ENCODE measurements at places on chromosomes 4 and X.

GRCh38 chr4:111943796-111944203 is 201.5 kb upstream of the FAM241A start:
- no peak for DNase-seq

GRCh38 chr4:153933915-153934687 is 145.2 kb upstream of the SFRP2 start:
- no peak for DNase-seq

DNA sequence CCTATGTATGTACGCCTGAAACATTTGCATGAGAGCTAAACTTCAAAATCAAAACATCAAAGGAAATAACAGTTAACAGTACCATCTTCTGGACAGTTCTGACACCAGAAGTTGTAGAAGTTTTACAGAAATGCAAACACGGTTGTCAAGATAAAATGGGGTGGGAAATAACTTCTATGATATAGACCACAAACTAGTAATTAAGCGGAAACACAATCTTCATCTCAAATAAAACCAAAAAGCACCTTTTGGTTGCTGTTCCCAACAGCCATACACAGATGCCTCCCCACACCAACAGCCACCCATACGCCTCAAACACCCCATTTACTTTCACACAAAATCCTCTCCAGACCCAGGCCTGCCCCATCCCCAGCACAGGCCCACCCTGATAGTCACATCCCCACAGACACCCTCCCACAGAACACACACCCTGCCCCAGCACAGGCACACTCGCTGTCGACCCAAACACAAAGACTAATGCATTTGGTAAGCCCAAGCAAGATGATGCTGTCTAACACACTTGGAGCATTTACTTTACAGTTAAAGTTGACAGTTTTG is 64.3 kb downstream of the TAPT1 start:
- DNase-seq = no peak

DNA sequence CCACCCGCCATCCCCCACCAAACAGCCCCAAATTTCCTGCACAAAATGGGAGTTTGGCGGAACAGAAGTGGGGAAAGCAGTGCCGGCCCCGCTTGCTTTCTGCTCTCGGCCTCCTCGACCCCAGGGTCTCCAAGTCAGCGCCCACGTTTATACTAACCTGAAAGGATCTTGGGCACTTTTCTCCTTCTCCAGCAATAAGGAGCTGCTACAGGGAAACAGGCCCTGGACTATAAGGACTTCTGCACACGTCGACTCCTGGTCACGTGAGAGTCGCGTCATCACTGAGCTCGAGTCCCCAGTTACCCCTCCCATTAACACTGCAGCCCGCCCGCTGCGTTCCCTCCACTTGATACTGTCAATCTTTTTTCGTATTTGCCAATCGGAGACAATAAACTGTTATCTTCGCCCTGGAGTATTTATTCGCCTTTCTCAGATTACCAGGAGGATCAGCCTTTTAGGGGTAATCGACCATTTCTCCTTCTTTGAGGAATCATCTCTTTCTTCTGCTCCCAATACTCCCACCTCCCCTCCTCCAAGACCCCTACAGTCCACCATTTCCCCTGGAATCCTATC is at the start of gene TCEAL8:
Gene TCEAL8 (minus strand): TSS at position 235 of the 573 bp plus-strand sequence. CDS start 1,176 bp downstream, outside the sequence.
- peak; percentile 31 for DNase-seq

GRCh38 chrX:14851526-14851925 is 21.3 kb downstream of the FANCB start:
- DNase-seq = no peak

DNA sequence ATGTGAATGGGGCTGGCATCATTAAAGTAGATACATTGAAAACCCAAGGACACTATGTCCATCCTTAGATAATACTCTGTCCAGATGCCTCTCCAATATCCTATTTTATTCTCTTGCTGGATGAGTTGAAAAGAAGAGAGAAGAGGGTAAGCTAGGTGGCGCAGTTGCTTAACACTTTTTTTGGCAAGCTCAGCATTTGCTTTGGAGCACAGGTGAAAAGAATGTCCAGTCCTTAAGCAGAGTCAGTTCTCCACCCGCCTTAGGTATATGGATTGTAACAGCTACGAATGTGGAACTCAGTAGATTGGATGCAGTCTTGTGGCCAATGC is 208.4 kb downstream of the NWD2 start:
- peak; percentile 62 for DNase-seq

DNA sequence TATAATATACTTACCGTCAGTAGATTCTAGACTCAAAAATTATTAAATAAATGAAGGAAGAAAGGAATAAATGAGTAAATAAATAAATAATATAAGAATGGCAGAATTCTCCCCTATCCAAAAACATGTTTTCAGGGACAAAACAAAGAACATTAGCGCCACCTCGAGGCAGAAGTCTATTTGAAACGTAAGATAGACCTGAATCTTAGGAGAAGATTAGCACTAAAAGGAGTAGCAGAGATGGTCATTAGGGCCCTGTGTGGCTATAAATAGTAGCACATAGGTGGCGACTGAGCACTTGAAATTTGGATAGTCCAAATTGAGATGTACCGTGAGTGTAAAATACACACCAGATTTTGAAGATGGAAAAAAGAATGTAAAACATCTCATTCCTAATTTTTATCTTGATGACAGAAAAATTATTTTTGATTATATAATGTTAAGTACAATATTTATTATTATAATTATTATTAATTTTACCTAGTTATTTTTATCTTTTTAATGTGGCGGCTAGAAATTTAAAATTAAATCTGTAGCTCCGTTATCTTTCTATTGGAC is 24.3 kb upstream of the SRD5A3 start:
- no peak for DNase-seq

- peak; percentile 55 for DNase-seq
These were observed 339 bp downstream of the CUL4B start for GRCh38 chrX:120560405-120560841.

DNA sequence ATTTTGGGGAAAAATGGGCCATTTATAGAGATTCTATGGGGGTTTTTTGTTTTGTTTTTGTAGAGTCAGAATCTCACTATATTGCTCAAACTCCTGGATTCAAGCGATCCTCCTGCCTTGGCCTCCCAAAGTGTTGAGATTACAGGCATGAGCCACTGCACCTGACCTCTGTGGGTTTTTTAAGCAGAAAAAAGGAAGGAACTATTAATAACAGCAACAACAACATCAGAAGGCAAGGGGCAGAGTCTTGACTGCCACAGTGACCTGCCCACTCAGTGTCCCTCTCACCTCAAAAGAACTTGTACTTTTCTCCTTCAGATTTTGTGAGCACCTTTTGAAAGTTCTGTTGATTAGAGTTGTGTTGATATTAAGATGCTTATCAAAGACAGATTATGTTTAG is 48.1 kb downstream of the FNIP2 start:
- no peak for DNase-seq

GRCh38 chr4:188783175-188783574 is 643.9 kb downstream of the TRIML1 start:
- no peak for DNase-seq

DNA sequence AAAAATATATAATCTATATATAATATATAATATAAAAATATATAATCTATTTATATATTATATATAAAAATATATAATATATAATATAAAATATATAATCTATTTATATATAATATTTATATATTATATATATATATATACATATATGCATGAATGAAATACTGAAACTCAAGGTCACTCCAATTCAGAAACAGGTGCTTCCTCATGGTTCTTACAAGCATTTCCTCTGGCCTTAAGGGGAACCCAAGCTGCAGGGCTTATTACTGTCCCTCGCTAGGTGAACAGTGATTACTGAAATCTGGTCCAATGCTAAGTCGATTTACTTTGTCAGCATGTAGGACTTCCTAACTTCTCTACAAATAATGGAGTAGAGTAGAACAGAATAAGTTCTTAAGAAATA is 174.3 kb downstream of the GPM6A start:
- DNase-seq = no peak

DNA sequence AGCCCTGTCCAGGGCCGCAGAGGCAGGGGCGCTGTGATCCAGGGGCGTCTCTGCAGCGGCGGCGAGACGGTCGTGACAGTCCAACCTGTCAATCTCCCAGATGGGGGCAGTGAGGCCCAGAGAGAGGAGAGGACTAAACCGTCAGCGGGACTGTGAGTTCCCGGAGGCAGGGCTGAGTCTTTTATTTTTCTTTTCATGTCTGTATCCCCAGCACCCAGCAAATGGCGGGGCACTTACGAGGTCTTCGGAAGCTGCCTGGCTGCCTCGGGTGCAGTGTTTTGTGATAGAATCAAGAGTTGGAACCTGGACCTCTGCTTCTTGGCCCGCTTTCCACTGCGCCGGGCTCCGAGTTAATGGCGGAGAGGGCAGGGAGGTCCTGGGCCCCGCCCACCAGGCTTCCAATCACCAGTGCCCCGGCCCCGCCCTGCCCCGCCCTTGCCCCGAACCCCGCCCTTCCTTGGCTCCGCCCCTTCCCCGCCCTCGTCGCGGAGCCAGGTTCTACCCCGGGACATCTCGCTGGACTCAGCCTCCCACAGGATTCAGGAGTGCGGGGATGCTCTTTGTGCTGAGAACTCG is 35.3 kb upstream of the GRPEL1 start:
- DNase-seq = peak; percentile 84

DNA sequence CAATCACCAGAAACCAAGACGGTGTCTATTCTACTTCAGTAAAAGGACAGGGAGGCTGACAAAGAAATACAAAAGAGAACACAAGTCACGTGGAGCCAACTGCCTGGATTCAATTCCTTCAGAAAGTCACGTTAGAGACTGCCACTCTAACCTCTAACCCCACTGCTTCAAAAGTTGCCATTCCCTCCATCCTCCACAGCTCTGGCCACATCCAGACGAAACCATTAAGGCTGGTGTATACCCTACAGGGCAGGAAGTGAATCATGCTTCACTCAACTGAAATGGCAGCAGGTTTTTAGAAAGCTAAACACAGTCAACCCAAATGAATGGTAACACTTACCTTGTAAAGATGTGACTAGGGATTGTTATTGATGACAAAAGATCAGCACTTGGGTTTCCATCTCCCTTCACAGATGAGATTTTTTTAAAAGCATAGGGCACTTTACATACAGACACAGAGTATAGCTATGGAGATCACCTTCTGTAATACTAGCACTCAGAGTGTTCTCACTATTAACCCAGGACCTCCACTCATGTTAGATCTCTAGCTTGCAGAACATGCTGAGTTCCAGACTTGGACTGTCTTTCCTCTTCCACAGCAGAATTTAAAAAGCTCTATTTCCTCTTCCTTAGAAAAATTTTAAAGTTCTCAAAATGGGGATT is 37.4 kb downstream of the MAML3 start:
- no peak for DNase-seq

DNA sequence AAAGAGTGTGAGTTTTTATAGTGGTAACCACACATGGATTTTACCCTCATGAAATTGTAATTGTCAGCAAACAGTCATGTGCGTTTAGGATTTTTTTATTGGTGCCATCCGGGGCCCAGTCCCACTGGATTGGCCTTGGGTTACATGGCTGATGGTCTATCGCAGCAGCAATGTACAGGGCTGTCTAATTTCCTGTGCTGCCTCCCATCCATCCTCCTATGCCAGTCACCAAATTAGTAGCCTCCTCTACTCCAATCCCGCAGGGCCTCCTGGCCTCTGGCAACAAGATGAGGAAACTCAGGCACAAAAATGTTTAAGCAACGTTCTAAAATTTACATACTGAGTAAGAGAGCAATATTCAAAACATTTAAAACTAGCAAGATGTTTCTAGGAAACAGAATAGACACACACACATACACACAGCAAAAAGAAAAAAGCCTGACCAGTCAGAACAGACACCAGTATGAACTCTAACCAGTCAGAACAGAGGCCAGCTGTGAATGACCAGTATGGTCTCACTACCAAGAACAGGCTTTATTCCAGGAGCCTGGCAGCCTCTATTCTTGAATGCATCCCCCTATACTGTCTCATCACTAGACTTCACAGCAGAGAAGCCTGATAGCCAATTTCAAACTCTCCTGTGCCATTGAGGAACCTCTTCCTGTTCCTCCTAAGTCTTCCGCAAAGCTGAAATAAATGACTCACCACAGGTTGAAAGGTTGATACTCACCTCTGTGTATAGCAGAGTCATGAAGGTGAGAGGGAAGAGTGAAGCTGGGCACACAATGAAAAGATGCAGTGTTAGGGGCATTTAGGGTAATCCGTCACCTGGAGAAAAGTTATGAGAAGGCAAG is 42.6 kb downstream of the CHRNA9 start:
- DNase-seq = no peak

DNA sequence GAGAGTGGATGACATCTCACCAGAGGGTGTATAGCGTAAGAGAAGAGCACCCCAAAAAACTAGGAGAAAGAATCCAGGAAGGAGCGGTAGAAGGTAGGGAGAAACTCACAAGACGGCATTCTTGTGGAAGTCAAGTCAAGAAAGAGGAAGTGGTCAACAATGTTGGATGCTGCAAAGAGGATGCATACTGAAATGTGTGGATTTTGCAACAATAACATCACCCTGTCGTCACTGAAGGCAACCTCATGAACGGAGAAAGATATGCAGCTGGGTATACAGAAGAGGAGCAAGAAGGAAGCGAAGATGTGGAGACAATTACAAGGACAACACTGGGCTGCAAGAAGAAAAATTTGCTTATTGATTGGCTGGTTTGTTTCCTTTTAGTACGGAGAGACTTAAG is 11.4 kb upstream of the TAPT1 start:
- DNase-seq = no peak

GRCh38 chrX:12269484-12269883 is 131.2 kb downstream of the FRMPD4 start:
- DNase-seq = no peak

DNA sequence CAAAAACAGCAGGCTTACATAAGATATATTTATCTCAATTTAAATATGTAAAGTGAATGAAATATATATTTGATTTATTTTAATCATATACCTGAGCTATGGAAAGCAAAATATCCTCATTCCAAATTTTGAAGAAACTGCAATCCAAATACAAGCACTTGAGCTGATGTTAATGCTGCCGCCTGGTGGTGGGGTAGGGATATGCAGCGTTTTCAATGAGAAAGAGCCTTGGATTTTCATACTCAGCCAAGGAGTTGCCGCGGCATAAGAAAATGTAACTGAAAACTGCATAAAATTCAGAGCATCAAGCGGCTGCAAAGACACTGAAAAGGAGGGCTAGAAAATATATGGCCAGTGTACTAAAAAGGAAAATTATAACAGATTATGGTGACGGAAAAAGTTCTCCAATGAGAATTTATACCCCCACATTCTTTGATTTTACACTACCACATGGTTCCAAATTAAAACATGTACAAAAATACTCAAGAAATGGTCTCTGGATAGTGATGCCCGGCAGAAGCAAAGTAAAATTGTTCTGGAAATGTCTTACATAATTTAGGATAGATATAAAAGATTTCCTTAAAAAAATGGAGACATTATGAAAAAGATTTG is 660.3 kb upstream of the PITX2 start:
- no peak for DNase-seq

DNA sequence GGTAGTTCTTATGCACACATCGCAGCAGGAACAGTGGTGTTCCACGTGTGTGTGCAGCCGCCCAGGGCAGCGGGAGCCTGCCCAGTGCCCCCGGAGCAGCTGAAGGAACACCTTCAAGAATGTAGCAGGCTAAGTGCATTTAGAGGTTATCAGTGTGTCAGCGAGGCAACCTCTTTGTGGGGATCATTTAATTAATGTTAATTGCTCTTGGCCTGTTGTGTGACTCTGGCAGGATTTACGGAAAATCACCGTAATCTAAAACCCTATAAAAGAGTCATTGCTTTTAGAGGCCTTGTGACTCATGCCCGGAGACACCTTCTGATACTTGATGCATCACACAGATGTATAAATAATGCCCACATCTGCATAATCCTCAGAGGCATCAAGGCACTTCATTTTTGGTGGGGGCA is 47.3 kb upstream of the GATB start:
- DNase-seq = no peak

Data from T-helper 1 cell (primary cell).